ENCODE measurements at places on chromosomes 13 and 19.

DNA sequence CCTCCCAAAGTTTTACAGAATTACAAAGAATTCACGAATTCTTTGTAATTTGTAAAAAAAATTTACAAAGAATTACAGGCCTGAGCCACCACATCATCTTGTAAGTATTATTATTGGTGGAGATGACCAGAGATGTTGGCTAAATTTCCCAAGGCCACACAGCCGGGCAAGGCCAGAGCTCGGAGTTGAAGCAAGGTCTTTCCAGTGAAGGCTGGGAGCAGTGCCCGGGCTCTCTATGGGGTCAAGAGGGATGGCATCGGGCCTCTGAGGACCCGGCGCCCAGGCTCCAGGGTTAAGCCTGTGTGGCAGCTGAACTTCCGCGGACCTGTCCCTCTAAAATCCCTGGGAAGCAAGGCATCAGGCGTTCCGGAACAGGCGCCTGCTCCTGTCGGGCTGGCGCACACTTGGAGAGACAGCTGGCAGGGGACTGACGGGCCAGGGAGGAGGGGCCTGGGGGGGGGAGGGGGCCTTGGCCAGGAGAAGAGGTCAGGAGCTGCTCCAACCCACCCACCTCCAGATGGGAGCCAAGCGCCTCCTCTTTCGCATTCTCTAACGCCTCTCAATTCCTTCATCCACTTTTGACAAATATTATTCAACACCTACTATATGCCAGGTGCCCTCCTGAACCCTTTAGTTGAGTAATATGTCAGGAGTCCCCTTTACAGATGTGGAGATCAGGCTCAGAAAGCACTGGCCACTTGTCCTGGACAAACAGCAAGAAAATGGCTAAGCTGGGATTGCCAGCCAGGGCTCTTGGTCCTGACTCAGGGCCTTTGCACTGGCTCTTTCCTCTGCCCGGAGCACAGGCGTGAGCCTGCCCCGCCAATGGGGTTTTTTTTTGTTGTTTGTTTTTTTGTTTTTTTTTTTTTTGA lies 36.8 kb upstream of the SEMA6B start:
- DNase-seq, result no peak

- DNase-seq, result no peak
These were observed 3.4 kb downstream of the ACP4 start for GRCh38 chr19:50793558-50794065.

GRCh38 chr19:42017040-42017439 lies 23.0 kb upstream of the ATP1A3 start:
- no peak for DNase-seq

DNA sequence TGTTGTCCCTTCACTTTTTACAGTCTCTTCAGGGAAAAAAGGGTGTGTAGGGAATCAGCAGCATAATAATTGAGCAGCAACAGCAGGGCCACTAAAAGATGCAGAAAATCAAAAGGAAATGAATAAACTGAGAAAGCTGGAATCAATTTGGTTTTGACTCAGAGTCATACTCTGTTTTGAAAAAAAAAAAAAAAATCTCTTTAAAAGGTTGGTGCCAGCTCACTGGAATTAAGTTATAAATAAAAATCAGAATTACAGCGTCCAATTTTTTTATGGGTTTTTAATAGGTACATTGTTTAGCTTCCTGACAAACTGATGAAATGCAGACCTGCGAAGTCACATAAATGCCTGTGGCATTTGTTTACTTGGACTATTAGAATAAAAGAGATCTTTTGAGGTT lies 231.9 kb downstream of the COG6 start:
- no peak for DNase-seq

DNA sequence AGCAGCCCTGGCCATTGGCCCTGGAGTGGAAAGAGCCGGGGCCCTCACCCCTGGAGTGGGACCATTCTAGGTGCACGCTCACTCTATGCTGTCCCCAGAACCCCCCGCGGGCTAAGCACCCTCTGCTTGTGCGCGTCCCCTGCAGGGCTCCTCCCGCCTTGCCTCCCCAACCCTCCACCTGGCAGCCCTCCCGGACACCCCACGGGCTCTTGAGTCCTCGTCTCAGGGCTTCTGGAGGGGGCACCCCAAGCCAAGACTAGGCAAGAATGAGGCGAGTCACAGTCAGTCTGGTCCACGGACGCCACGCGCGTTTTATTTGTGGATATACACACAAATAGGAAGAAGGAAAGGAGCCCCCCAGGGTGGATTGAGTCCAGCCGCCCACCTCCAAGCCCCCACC lies 7.0 kb upstream of the TMEM161A start:
- DNase-seq, result no peak

GRCh38 chr19:4745986-4746385 lies 22.3 kb upstream of the DPP9 start:
- DNase-seq, result no peak

- peak; percentile 54 for DNase-seq
These were observed 1.7 kb downstream of the COL4A2 start for GRCh38 chr13:110308656-110309359.

DNA sequence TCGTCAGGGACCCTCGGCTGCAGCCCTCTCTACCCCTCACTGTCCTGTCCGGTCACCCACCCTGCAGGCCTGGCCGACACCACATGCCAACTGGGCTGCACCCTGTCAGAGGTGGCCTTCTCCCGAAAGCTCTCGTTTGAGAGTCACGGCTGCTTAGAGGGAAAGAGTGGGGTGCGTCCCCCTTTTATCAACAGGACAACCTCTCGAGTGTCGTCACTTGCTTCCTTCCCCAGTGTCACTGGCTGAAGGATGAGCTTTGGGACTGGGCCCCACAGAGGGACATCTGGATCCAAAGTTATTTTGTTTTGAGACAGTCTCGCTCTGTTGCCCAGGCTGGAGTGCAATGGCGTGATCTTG lies 28.5 kb downstream of the MAP2K2 start:
- DNase-seq, result no peak

DNA sequence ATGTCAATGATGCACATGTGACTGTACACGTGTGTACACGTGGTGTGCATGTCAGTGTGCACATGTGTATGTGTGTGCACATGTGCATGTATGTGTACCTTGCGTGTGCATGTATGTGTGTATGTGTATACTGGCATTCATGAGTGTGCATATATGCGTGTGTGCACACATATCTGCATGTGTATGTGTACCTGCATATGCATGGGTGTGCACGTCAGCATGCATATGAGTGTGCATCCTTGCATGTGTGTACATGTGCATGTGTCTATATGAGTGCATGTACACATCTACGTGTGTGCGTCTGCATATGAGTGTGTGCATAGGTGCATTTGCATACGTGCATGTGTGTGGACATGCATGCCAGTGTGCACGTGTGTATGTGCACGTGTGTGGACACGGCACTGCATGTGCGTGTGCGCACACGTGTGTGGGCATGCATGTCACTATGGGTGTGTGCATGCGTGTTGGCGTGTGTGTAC lies 48.5 kb downstream of the GADD45B start:
- DNase-seq, result no peak

GRCh38 chr13:51244637-51245405 lies 22.6 kb downstream of the FAM124A start:
- no peak for DNase-seq

DNA sequence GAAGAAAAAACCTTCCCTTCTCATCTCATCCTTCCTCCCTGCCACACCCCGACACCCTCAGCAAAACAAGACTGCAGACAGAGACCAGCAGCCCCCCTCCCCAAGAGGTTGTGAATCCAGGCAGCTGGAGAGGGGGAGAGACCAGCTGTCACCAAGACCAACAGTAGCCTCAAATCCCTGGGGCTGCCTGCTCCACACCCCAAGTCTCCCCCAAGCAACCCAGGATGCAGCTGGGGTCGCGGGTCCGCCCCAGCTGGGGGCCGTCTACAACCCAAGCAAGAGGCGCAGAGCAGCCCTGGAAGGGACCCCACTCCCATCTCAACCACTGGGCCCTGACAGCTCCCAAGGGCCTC lies 7.1 kb downstream of the KLF16 start:
- DNase-seq, result no peak

- DNase-seq, result no peak
These were observed 938 bp downstream of the JSRP1 start for GRCh38 chr19:2255112-2255845.

DNA sequence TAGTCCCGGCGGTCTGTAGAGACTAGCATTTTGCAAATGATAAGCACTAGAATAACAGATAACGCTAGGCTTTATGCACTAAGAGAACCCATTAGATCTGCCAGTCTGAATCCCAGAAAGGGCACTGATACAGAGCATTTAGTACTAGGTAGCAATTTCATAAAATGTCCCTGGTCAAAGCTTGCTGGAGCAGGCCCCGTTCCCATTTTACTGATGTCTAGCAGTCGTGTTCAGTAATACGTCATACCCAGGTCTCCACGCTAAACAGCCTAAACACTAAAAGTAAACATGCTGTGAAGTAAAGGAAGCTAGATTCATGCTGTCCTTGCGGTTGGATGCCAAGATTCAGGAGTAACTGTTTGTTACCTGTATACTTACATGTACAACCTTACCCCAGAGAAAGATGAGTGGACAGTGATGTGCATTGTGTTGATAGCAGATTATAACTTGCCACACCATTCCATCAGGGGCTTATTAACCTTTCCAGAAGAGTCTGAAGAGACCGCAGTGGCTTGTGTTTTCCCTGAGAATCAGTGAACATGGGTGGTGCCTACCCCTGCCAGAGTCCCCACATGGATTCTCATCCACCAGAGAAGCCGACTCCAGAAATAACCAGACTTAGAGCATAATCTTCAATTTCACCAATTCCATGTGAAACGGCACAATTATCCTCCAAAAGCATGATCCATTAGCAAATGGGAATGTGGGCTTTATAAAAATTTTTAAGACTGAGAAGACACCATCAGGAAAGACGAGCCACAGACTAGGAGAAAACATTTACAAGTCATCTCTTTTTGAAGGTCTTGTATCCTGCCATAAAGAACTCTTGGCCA lies 3.4 kb upstream of the RPS11 start:
- DNase-seq, result no peak

DNA sequence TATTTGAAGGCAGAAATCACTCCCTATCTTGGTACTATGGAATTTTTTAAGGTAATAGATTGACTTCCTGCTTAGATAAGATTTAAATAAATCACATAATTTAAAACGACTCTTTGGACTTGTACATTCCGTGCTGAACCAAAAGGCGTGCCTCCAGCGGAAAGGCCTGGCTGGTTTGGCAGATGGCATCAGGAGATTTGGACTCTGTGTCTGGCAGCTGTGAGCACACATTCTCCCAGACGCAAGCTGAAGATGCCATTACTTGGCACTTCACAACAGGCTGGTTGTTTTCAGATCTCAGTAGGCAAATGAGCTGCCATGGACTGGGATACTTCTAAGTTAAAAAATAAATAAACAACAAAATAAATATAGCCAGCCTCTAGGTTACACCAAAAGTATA lies 104.5 kb upstream of the SLC15A1 start:
- peak; percentile 60 for DNase-seq

DNA sequence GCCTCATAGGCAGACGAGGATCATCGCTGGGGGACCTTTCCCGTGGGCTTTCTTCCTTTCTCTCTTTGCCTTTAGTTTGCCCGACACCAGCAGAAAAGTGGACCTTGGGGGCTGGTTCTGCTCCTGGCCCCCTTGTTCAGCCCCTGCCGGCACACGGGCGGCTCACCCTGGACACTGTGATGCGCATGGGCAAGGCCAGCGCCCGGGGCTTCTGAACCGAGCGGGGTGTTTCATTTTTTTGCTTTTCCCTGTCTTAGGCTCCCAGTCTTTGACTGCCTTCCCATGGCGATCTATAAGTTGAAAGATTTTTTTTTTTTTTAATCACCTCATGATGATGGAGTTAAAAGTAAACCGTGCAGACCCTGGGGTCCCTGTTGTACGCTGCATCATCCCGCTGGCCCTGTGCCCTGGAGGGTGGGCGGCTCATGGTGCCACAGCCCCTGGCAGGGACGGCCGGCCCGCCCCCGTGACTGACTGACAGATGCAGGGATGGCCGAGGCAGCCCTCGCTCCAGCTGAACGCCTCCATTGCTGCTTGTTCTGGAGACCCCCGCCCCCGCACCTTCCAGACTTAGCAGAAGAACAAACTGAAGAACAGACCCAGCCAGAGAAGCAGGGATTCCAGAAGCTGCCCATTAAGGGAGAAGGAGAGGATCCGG lies 9.6 kb downstream of the TSSK6 start:
- DNase-seq, result no peak

GRCh38 chr19:29029268-29029958 lies 183.5 kb downstream of the UQCRFS1 start:
- no peak for DNase-seq

- peak; percentile 56 for DNase-seq
These were observed 41.4 kb upstream of the SERP2 start for GRCh38 chr13:44331912-44332851.
